ENCODE measurements at places on chromosomes 12 and 14. TPM values are rescaled to one million over a fixed set of nuclear protein-coding genes. Genes with fewer than 3 reads are reported as not detected.

DNA sequence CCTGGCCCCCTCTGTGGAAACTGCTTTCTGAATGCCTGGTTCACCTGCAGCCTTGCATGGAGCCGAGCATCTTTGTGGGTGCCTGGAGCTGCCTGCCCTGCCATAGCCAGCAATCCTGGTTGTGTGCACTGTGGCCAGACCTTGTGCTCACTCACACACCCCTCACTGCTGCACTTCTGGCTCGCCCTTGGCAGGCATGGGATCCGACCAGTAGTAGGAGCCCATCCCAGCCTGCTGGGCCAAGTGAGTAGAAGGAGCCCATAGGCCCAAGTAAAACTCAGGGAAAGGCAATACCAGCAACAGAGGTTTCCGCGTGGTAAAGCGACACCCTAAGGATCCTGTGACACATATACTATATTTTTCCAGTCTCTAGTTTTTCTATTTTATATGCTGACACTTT, 270.0 kb upstream of the NAV3 start:
- no peaks in the 10 kb centered on the region for H3K27me3 ChIP-seq
- no peak overlapping the region for H3K27ac ChIP-seq
- no peak overlapping the region for H3K4me3 ChIP-seq
- no peaks in the 10 kb centered on the region for H3K4me1 ChIP-seq
- no peaks in the 10 kb centered on the region for H3K36me3 ChIP-seq

DNA sequence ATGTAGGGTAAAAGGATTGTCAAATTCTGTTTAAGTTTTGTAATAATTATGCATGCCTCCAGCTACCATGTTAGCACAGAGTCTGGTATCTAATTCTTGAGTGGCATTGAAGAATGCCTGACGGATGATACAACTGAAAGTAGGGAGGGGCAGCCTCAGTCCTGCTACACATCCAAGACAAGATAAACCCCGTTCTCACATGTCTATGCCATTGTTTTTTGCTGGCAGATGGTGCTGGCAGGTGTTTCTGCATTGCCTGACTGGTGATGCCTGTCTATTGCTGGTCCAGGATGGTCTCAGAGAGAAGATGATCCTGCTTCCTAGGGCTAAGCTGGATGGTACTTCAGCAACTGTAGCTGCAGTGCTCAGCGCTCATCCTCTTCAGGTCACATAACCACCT, 245.8 kb upstream of the NAV3 start:
- DNase-seq, result no peak
- H3K27ac ChIP-seq, result no peak overlapping the region
- no peaks in the 10 kb centered on the region for H3K36me3 ChIP-seq
- no peak overlapping the region for H3K4me3 ChIP-seq
- H3K4me1 ChIP-seq, result no peaks in the 10 kb centered on the region
- H3K27me3 ChIP-seq, result no peaks in the 10 kb centered on the region

DNA sequence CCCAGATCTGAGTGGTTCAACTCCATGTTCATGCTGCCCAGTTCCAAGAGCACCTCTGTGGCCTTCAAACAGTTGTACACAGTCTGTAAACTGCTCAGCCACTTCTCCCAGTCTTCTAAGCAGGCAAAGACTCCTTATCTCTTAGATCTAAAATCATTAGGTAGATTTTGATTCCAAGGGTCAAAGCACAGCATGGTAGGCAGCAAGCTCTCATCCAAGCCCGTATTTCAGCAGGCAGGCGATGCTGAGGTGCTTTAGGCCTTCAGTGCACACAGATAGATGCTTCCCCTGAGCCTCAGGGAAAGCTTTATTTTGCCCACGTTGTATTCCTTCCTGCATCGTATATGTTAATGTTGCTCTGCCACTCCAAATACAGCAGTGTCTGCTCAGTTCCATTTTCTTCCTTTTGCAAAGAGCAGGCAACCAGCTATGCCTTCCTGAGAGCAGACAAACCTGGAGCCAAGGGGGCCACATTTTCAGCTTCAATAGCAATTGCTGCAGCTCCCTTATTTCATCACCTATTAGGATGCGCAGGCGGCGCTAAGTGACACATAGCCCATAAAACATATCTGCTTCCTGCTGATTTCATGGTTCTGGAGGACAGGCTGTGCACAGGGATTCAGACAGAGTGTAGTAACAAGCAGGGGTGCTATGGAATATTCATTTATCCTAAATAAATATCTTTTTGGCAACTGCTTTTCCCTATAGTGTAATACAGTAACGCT, 67.5 kb downstream of the ETV6 start:
- no peak overlapping the region for H3K4me3 ChIP-seq
- no peak overlapping the region for H3K27ac ChIP-seq
- DNase-seq, result no peak
- H3K27me3 ChIP-seq, result no peaks in the 10 kb centered on the region
- no peaks in the 10 kb centered on the region for H3K36me3 ChIP-seq

DNA sequence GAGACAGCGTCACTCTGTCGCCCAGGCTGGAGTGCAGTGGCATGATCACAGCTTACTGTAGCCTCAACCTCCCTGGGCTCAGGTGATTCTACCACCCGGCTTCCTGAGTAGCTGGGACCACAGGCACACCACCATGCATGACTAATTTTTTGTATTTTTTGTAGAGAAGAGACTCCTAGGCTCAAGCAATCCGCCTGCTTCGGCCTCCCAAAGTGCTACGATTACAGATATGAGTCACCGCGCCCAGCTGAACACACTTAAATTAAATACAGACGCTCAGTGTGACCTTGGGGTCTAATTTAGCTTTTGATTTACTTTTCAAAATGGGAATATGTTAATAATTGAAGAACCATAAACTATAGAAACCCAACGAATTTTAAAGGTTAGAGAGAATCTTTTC, 77.2 kb downstream of the C2CD5 start:
- DNase-seq, result no peak
- no peak overlapping the region for H3K4me3 ChIP-seq
- no peaks in the 10 kb centered on the region for H3K27me3 ChIP-seq
- no peaks in the 10 kb centered on the region for H3K4me1 ChIP-seq
- H3K36me3 ChIP-seq, result peaks cover 7% of the 10 kb centered on the region
- H3K27ac ChIP-seq, result no peak overlapping the region

- no peak overlapping the region for H3K4me3 ChIP-seq
- DNase-seq, result no peak
- peaks cover 3% of the 10 kb centered on the region for H3K4me1 ChIP-seq
- H3K27ac ChIP-seq, result no peak overlapping the region
These were observed 75.5 kb upstream of the DCD start for GRCh38 chr12:54723379-54724256.

DNA sequence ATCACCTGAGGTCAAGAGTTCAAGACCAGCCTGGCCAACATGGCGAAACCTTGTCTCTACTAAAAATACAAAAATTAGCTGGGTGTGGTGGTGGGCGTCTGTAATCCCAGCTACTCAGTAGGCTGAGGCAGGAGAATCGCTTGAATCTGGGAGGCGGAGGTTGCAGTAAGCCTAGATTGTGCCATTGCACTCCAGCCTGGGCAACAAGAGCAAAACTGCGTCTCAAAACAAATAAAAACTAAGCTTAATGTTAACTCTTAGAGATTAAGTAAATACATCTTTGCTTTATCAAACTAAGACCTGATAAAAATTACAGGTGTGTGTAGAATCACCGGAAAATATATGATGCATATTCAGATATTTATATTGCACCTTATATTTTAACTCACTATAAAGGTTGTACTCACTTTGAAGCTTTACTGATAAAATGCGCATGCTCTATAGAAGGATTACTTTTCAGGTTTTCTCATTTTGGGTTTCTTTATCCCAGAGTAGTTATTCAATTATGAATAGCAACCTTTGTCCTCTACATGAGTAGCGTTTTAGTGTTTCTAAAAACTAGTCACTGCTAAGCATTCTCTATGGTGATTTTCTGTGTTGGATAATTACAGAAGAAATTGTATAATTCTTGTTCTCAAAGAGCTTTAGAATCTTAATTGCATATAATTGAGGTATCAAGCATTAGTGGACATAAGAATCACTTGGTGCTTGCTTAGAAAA, 9.4 kb downstream of the ARID4A start:
- peaks cover 24% of the 10 kb centered on the region for H3K36me3 ChIP-seq
- no peaks in the 10 kb centered on the region for H3K4me1 ChIP-seq
- DNase-seq, result no peak
- no peaks in the 10 kb centered on the region for H3K27me3 ChIP-seq

DNA sequence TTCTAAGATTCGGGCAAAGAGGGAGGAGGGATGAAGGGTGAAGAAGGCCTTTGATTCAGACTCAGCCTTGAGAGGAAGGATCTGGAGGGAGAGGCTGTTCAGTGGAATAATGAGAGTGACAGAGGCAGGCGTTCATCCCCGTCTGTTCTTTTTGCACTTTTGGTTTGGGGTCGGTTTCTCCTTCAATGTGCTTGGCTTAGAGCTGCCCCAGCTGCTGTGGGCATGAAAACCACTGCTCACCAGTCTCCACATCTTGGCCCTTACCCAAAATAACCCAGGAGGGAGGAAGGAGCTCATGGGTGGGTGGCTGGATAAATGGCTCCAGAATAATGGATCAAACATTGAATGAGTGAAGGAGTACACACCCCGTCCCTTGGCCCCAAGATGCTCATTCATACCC, 261.7 kb upstream of the FKBP4 start:
- no peak for DNase-seq
- H3K36me3 ChIP-seq, result no peaks in the 10 kb centered on the region
- no peak overlapping the region for H3K4me3 ChIP-seq
- peaks cover 11% of the 10 kb centered on the region for H3K4me1 ChIP-seq
- no peaks in the 10 kb centered on the region for H3K27me3 ChIP-seq
- H3K27ac ChIP-seq, result no peak overlapping the region

GRCh38 chr12:1093166-1093751, 102.2 kb downstream of the ERC1 start:
- DNase-seq, result peak; percentile 86
- H3K27me3 ChIP-seq, result no peaks in the 10 kb centered on the region
- no peak overlapping the region for H3K4me3 ChIP-seq
- H3K27ac ChIP-seq, result no peak overlapping the region
- H3K36me3 ChIP-seq, result no peaks in the 10 kb centered on the region
- H3K4me1 ChIP-seq, result no peaks in the 10 kb centered on the region

Gene OR6C68
- total RNA-seq, result not detected

Gene PRB2
- not detected for total RNA-seq
